Spleen (tissue), 13 donors: ENCODE measurements at places on chromosomes 11 and 22. TPM values are rescaled to one million over a fixed set of nuclear protein-coding genes. Genes with fewer than 3 reads are reported as not detected.

GRCh38 chr11:1263010-1263409 lies 40.1 kb downstream of the MUC5B start:
- DNase-seq = peak; percentile 83

GRCh38 chr11:1230456-1231395 lies 7.9 kb downstream of the MUC5B start:
- DNase-seq = peak; percentile 68

DNA sequence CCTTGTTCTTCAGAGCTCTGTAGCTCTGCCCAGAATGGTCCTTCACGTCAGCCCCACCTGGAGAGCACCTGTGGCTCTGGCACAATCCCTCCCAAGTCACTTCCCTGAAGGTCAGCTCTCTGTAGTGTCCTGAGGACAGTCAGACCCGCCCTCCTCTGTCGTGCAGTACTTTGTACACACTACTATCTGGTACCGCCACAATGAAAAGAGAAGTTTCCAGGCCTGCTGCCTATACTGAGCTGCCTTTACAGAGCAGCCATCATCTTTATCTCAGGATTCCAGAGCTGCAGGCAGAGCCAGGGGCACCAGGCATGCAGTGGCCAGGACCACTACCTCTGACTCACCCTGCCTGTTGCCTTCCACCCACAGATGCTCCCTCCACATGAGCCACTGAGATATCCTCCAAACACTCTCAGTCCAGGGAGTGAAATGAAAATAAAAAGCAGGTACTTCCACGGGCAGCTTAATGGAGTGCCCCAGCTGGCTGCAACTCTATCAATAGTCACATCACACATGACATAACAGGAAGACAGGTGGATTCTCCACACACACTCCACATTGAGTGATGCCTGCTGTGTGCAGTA lies 7.3 kb downstream of the PACSIN2 start:
- no peak for DNase-seq

MMP3 gene
- not detected for polyA plus RNA-seq

TALDO1 gene
- 125 TPM for polyA plus RNA-seq
